ENCODE measurements at places on chromosomes 4 and X.
A peak's percentile ranks its signal among the peaks of the same experiment; 100 is the strongest.

DNA sequence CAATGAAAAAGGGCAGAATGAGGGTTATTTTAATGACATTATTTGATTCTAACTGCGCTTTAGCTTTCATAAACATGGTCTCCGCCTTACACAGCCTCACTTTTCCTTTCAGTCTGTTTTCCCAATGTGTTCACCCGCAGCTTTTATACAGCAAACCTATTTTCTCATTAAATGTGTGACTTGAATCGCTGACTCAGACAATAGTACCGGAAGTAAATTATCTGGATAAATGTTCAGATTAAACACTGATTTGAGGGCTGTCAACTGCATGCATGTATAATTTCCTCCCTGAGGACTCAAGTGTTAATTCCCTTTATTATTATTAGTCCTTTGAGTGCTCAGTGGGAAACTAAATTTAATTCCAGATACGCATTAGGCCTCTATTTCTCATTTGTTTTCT lies 117.3 kb downstream of the FAM133A start:
- no peak for DNase-seq

DNA sequence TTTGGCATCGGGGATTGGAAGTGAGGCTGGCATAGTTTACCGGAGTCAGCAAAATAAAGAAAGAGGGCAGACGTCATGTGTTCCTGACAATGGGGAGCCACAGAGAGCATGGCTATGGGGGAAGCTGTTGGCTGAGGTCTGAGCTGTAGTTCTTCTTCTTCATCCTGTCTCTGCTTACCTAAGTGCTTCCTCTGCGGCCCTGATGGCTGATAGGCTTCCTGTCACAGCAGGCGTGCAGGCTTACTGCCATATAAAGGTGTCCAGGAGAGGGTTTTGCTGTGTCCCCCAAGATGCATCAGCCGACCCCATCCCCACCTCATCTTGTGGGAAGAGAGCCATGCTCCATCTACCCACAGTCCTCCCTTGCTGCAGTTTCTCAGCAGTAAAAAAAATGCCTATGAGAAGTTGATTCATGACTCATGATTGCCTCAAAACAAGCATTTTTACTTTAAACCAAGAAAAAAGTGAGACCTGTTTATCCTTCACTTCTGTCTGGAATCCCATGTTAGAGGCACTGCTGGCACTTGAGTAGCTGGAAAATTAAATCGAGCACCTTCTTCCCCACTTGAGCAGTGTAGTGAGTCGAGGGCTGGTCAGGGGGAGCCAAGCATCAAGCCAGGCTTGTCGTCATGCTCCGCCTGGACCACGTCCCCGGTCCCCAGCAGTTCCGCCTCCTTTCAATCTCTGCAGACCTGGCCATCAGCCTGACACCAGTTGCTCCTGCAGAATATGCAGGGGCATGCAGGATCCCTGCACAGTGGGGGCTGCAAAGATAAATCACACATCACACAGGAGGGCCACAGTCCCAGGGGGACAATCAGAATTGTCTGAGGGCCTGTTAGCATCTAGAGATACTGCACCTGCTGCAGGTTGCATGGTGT lies 237.8 kb downstream of the EVC2 start:
- DNase-seq, result no peak

- no peak for DNase-seq
Observed at GRCh38 chrX:55011294-55011693, 11.1 kb downstream of the APEX2 start.

DNA sequence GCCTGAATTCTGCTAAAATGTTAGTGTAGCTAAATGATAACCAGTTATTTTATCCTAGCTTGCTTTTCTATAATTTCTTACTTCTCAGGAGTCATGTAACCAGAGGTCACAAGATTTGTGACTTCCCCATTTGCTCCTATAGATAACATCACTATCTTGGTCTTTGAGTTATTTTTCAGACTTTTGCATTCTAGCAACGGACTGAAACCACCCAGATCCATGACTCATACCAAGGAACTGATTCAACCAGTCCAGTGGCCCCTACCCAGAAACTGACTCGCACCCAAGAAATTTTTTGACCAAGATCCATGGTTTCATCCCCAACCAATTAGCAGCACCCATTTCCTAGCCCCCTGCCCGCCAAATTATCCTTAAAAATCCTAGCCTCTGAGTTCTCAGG lies 50.0 kb downstream of the IQCM start:
- peak; percentile 73 for DNase-seq

GRCh38 chr4:61200187-61200915 lies at the start of gene ADGRL3:
TSS of gene ADGRL3 (plus strand) at chr4:61200326.
- DNase-seq, result no peak

GRCh38 chrX:63918611-63919010 lies 133.6 kb upstream of the ARHGEF9 start:
- peak; percentile 48 for DNase-seq

GRCh38 chr4:59925290-59925689 lies 1274.8 kb upstream of the ADGRL3 start:
- no peak for DNase-seq

GRCh38 chr4:24853142-24853541 lies 57.8 kb downstream of the SOD3 start:
- peak; percentile 83 for DNase-seq

- no peak for DNase-seq
Observed at GRCh38 chrX:1323315-1323714, 13.3 kb upstream of the IL3RA start.

DNA sequence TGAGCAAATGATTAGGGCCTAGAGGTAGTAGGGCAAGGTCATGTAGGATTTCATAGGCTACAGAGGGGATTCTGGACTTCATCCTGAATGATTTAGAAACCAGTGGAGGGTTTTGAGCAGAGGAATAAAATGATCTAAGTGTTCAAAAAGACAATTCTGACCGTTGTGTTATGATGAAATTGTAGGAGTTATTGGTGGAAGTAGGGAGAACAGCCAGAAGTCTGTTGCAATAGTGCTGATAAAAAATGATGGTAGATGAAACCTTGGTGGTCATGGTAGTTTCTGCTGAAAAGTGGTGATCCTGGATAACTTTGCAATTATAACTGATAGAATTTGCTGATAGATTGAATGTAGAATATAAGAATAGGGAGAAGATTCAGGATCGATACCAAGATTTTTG lies 60.2 kb downstream of the MID1IP1 start:
- no peak for DNase-seq

DNA sequence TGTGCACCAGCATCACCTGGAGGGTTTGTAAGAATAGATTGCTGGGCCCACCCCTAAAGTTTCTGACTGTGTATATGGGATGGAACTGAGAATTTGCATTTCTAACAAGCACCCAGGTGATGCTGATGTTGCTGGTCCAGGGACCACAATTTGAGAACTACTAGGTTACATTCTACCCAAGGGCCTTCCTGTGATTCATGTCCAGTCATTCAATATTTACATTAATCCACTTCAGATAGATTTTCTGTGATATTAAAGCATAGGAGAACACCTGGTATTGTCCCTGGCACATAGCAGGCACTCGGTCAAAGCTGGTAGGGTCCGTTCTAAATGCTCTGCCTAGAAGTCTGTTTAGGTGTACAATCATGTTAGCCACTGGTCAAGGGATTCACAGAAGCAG lies 19.5 kb upstream of the XPNPEP2 start:
- peak; percentile 54 for DNase-seq

- DNase-seq, result no peak
Observed at GRCh38 chr4:126375462-126376054, 1060.8 kb downstream of the FAT4 start.

DNA sequence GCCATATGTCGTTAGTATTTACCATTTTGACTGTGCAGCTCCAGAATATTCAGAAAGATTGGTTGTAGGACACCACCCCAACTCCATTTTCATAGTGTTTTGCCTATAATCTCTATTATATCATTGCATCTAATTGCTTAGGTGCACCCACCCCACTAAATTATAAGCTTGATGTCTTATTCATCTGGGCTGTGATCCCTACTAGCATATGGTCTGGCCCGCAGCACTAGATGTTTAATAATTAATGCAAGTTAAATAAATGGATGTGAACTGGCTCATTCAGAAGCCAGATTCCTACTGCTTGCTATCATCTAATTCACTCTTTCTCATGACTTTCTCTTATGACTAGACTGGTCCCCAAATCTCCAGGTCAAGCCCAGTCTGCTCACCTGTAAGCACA lies 143.5 kb downstream of the RELL1 start:
- no peak for DNase-seq

DNA sequence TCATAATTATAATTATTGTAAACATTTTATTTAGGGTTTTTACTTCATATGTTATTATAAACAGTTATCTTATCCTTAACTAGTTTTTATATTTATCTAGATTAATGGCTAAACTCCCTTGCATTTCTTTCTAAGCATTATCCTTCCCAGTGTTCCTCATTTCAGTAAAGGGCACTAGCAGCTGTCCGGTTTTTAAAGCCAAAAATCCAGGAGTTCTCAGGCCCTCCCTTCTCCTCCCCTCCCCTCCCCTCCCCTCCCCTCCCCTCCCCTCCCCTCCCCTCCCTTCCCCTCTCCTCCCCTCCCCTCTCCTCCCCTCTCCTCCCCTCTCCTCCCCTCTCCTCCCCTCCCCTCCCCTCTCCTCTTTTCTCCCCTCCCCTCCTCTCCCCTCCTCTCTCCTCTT lies 58.9 kb downstream of the FBXO8 start:
- no peak for DNase-seq

DNA sequence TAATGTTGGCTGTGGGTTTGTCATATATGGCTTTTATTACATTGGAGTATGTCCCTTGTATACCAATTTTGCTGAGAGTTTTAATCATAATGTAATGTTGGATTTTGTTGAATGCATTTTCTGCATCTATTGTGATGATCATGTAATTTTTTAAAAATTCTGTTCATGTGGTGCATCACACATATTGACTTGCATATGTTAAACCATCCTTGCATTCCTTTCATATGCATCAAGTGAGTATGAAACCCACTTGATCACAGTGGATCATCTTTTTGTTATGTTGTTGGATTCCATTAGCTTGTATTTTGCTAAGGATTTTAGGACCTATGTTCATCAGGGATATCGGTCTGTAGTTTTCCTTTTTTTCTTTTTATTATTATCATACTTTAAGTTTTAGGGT lies 12.1 kb downstream of the HEPH start:
- no peak for DNase-seq

DNA sequence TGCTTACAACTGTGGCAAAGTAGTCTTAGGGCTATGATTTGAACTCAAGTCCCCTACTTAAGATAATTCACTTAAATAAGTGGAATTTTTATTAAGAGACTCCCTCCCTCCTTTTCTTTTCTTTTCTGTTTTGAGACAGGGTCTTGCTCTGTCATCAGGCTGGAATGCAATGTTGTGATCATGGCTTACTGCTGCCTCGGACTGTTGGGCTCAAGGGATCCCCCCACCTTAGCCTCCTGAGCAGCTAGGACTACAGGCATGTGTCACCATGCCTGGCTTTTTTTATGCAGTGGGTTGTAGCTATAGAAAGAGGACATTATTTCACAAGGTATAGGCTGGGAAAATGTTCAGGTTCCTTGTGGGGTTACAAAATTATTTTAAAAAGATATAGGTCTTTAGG lies 19.2 kb downstream of the DIAPH2 start:
- DNase-seq, result no peak

DNA sequence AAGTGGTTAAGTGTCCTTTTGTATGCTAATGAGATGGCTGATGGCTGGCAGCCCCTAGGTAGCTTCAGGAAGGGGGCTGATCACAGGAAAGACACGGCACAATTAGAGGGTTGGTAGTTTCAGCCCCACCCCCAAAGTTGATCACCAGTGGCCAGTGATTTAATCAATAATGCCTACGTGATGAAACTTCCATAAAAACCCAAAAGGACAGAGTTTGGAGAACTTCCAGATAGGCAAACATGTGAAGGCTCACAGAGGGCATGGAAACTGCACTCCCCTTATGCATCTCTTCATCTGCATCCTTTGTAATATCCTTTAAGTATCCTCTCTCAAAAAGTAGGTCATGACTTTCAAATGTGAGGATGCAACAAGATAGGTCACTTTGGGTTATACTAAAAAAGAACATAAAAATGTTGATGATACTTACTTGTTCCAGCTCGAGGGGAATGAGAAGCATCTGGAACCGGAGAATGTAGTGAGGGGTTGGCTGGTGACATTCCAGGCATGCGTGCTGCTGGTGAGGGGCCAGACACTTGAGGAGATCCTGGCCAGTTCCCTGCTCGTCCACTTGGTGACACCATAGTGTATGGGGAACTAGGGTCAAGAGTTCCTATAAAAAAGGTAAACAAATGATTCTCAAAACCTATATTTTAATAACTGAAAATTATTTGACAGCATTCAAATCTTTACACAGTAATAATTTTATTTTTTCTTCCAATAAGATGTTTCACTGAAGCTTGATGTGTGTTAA lies 16.7 kb upstream of the CXorf38 start:
- DNase-seq, result no peak

GRCh38 chr4:169664615-169665014 lies 44.2 kb downstream of the CLCN3 start:
- no peak for DNase-seq

DNA sequence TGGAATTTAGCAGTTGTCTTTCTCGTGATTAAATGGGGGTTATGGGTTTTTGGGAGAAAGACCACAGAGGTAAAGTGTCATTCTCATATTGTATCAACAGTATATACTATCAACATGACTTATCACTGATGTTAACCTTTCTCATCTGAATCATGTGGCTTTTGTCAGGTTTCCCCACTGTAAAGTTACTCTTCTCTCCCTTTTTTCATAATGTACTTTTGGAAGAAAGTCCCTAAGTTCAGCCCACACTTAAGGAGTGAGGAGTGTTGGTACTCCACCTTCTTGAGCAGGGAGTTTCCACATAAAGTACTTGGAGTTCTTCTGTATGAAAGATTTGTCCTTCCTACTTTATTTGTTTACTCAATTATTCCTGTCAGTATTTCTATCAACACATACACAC lies 169.9 kb downstream of the ZNF330 start:
- DNase-seq, result no peak

DNA sequence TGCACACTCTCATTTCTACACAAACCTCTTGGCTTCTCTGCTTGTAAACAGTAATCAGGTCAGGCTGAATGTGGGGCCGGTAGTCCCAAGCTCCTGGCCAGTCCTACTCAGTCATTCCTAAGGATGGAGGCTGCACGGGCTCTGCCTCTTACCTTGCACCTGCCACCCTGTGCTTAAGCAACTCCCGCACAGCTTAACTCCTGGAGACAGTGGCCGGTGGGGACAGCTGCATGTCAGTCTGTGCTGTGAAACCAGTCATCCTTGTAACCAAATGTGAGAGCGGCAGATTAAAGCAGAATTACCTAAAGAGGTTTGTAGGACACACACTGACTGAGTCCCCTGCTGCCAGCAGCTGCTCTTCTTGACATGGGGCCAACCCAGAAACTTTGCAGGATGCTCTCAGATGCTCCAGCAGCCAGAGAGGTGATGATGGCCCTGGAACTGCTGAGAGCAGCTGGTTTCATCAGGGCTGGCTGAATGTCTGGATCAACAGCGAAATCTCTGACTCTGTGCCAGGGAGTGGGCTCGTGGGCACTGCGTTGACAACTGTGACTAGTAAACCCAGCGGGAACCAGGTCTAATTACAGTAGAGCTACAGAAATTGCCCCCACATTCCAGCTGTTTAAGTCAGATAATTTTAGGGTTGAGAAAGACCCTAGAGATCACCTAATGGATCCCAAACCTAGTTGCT lies 123.7 kb downstream of the ANAPC4 start:
- DNase-seq, result no peak

- DNase-seq, result no peak
Observed at GRCh38 chr4:84189144-84189543, 309.9 kb downstream of the NKX6-1 start.

- DNase-seq, result peak; percentile 80
Observed at GRCh38 chr4:80225595-80225994, 28.3 kb downstream of the PRDM8 start.
